ENCODE measurements at places on chromosomes 4 and X.

- no peak for DNase-seq
Measured at GRCh38 chr4:14835288-14835687, 167.0 kb upstream of the CPEB2 start.

DNA sequence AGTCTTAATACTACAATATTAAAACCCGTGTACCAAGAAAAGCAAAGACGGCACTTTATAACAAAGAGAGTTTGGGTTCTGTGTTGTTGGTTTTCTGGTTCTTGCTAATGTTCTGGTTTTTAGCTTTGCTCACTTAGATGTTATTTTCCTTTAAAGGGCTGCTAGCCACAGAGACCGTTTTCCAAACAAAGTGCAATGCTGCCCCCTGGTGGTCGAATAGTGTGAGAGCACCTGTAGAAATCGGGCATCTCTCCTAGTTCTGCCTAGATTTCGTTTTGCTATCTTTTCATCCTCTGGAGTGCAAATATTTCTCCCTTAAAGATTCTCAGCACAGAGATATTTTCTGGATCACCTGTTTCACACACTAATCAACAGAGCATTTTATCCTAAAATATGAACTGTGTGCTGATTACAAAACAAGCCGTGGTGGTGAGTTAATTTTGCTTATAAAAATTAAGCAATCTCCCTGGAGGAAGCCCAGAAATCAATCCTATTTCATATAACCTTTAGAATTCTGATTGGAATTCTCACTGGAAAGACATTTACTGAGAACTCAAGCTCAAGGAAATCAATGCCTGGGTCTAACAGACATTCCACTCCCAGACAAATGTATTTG, 334.5 kb upstream of the NOCT start:
- peak; percentile 76 for DNase-seq

DNA sequence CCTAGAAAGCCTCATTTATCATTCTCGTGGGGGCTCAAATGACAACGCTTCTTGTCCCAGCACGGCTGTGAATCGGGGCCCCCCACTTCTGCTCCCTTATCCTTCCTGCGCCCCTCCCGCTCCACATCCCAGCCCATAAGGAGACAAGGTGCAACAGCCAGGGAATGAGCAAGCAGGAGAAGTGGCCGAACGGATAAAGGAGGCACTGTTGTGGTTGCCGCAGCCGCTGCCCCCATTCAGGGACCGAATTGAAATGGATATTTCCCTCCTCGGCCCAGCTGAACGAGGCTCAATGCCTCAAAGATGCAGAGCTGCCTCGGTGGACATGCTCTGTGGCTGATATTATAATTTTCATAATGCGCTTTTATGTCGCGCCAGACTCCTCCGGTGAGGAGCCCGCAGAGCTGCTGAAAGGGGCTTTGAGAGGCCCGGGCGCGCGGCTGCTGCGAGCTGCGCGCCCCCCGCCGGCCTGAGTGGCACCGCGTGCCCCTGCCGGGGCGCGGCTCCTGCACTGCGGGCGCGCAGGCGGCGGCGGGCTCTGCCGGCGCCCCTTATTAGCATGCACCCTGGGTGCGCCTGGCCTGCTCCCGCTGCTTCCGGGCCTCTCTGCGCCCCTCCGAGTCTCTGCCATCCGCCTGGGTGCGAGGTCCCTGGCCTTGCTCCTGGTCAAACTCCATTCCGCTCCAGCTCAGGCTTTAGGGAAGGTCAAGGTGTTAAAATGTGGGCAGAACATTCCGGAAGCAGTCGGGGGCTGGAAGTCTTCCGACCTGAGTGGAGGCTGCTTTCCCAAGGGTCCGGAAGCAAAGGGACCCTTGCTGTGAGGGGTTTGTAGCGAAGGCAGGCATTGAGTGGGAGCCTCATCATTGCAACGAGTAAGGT, 68.2 kb upstream of the TMEM33 start:
- DNase-seq, result no peak

GRCh38 chr4:60683973-60684372, 516.2 kb upstream of the ADGRL3 start:
- DNase-seq, result peak; percentile 32

GRCh38 chr4:11259837-11260236, 168.9 kb downstream of the HS3ST1 start:
- DNase-seq, result no peak

- DNase-seq, result no peak
Measured at GRCh38 chrX:24124244-24124799, 25.2 kb upstream of the ZFX start.

DNA sequence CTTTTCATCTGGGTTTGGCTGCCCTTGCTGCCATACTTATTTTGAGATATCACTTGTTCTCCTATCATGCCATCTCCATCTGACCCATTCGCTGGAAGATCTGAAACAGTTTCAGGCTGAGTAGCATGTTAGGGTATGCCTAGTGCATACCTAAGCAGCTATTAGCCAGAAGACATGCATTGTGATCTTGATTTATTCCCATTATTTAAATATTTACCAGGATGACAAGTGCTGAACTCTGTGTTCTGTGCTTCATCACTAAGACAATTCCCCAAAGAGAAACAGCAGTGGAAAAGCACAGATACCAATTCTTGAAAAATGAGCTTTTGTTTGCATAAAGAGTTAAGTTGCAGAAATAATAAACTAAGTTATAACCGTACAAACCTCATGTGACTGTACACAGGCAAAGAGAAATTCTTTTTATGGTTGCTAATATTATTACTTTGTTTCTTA, 271.0 kb upstream of the ARSJ start:
- no peak for DNase-seq

GRCh38 chrX:49312176-49312575, 8.7 kb downstream of the GAGE10 start:
- no peak for DNase-seq

DNA sequence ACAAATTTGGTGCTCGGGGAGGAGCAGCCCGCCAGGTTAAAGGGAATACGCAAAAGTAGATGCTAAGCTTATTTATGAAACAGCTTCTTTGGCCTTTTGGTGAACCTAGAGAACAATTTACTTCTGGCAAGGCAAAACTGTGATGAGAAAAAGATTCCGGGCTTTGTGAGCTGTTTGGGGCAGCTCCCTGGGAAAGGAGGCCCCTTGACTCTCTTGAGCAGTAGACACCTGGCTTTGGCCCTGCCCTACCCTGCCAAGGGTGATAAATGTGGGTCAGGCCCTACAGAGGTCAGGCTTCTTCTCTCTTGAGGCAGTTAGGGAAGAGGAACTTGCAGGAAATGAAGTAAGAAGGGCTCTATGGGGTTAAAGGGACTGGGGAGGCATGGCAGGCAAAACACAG, 509.6 kb downstream of the MID1IP1 start:
- no peak for DNase-seq

DNA sequence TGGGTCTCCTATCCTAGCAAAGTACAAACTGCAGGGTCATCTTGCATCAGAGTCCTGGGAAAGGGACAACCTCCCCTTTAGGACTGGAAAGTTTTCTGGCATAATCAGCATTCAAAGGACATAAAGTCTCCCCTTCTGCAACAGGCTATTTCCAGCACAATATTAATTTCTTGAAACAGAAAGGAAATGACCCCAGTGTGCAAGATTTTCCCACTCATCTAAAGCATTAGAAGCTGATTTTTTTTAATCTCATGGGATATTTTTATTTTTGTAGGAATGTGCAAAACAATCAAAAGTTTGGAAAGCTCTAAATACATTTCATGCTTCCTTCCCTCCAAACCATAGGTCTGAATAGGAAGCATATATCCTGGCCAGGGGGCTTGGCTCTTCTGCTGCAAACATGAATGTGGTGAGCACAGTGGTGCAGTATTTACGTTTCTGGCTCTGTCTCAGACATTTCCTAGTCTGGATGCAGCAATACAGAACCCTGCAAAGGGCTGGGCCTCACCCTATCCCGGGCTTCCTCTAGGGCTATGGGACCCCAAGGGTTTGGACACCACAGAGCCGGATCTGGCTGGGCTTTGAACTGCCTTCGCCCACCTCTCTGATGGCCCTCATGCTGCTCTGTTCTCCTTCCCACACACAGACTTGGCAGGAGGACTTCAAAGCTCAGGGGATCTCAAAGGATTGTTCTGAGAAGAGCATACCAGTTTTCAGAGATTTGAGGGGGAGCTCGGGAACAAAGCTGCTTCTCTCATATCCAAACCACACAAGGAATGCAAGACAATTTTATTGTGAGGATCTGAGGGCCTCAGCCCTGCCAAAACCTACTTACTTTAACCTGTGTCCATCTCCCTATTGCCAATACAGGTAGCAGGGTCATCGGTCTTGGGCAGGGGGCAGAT, 64.9 kb downstream of the POLR2B start:
- no peak for DNase-seq

GRCh38 chr4:75895744-75896314, 6.4 kb downstream of the PPEF2 start:
- no peak for DNase-seq

DNA sequence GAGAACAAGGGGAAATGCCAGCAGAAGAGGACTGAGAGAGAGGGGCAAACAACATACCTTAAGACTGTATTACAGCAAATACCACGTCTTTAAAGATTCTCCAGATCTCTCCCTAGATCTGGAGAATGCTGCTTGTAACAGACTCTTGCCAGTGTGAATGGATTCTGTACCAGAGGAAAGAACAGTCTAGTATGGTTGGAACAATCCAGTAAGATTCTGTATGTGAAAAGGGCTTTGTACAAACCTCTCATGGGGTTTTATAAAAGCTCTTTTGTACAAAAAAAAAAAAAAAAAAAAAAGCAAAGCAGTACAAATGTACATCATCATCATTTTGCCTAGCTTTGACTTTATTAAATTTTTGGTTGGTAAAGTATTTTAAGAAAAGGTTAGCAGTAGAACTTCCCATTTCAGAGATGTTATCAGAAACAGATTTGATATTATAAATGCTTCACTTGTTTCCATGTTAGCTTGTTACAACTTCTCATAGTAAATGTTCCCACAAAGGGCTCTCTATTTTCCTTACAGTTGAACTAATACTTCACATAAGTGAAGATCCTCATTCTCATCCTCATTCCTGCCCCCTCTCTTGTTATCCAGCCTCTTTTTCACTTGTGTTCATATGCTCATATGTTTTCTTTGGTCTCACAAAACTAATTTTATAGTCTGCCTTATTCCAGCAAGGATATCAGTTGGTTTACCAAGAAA, 144.2 kb downstream of the EDA start:
- DNase-seq, result no peak

GRCh38 chrX:103919270-103919637, 43.2 kb upstream of the TMSB15B start:
- peak; percentile 12 for DNase-seq

DNA sequence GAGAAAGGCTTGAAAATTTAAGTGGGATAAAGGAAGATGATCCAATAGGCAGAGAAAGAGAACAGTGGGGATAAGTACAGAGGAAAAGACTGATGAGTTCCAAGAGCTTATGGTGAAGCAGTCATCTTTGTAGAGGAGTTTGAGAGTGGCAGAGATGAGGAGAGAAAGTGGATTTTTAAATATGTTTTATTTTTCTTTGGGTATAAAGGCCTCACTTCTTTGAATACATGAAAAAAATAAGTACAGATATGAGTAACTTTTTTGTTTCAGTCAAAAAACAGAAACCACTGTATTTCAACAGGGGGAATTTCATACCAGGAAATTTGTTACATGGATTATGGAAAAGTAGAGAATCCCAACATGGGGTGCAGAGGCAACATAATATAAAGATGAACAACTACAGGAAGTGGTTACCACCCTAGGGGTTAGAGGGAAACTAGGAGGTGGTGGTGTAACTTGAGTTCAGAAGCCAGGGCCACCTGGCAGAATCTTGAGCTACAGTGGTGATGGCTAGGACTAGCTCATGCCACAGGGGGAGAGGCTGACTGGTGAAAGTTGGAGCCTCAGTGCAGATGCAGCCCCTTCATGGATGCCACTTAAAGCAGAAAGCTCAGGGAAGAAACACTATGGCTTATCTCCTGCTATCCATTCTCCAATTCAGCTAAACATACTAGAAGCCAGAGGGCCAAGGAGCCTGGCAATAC, 3.4 kb upstream of the CYBB start:
- no peak for DNase-seq

- DNase-seq, result no peak
Measured at GRCh38 chrX:39409246-39409917, 608.1 kb downstream of the MID1IP1 start.

- no peak for DNase-seq
Measured at GRCh38 chrX:119455264-119455663, 13.0 kb upstream of the SLC25A5 start.

GRCh38 chr4:127782025-127782274, 172 bp upstream of the HSPA4L start:
- DNase-seq, result no peak

DNA sequence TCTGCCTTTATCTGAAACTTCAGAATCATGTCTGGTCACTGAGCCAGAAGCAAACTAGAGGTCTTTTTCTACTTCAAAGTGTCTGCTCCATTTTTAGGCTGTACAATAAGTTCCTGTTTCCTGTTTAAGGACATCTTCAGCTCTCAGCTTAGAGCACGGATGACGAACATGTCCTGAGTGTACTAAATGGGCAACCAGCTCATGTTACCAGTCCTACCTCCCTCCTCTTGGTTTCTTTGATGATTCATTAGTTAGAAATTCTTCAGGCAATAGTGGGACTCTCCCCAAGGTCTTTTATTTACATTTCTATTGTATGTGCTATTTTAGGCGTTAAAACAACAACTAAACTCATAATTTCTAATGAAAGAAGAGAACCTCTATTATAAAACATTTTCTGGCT, 58.0 kb downstream of the ENPEP start:
- peak; percentile 96 for DNase-seq

- no peak for DNase-seq
Measured at GRCh38 chr4:93957186-93957585, 128.6 kb downstream of the ATOH1 start.

DNA sequence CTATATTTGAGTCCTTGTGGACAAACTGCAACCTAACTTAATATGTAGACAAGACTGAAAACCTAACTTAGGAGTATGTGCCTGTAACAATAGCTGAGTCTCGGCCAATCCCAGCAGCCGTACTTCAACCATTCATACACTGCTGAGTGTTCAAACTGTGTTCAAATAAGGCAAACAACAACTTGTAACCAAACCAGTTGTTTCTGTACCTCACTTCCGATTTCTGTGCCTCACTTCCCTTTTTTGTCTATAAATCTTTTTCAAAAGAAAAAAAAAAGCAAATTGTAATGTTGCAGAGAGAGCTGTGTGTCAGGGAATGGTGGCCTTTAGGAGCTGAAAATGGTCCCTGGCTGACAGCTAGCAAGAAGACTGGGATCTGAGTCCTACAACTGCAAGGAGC, 46.0 kb downstream of the GEMIN8 start:
- no peak for DNase-seq

GRCh38 chrX:130179170-130179569, 7.4 kb downstream of the RAB33A start:
- no peak for DNase-seq

DNA sequence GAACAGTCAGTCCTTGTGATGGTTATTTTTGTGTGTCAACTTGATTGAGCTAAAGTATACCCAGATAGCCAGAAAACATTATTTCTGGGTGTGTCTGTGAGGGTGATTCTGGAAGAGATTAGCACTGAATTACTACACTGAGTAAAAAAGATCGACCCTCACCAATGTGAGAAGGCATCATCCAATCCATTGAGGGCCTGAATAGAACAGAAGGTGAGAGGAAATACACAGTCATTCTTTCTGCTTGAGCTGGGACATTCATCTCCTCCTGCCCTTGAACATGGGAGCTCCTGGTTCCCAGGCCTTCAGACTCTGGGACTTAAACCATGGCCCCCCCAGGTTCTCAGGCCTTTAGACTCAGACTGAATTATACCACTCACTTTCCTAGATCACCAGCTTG, 22.3 kb downstream of the INPP4B start:
- DNase-seq, result no peak

GRCh38 chr4:140497405-140497746, 717 bp downstream of the MGAT4D start:
- DNase-seq, result no peak

GRCh38 chrX:118718737-118719136, 8.7 kb upstream of the IL13RA1 start:
- no peak for DNase-seq

Measured in A172 (cell line).